Fibroblast of skin of left biceps (primary cell): ENCODE measurements at places on chromosomes 2 and 18.

DNA sequence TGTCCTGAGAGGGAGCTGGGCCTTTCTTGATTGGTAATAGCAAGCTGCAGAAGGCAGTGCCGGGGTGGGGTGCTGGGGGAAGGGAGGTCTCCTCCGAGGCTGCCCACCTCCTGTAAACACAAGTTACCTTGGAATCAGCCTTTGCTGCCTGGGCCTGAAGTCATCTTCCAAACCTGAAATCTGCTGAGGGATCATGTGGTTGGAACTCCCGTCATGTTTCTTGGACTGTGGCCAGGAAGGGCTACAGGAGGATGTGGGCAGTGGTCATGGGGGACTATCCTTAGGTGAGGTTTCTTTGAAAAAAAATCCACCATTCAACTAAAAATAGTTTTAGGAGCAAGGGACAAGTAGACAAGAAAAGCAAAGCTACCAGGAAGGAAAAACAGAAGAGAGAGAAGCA, 74.2 kb downstream of the CDK15 start:
- no peak for DNase-seq

DNA sequence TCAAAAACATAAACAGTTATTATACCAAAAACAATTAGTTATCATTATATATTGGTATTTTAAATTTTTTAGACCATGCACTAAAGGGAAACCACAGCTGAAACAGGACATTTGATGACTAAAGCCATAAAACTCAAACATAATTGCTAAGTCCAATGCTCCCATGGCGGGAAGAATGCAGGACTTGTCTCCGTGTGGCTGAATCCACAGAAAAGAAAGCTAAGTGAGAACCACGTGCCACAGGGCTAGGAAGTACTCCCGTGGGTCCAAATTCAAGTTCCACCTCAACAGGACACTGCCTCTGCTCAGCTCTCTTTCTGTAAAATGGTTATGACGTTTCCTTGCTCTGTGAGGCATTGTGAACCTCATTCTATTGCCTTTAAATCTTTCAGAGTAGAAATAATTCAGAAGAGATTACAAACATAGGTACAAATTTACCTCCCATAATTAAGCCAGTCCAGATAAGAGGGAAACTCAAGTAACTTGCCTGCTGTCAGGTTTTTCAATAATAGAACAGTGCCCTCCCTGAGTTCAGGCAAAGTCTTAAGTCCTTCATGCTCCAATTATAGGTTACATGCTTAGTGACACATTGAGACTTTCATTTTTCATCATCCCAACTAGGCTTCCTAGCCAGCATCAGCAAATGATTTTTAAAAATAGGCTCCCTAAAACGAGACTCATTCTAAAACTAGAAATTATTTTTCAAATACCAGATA, 36.7 kb downstream of the FTCDNL1 start:
- DNase-seq, result no peak

DNA sequence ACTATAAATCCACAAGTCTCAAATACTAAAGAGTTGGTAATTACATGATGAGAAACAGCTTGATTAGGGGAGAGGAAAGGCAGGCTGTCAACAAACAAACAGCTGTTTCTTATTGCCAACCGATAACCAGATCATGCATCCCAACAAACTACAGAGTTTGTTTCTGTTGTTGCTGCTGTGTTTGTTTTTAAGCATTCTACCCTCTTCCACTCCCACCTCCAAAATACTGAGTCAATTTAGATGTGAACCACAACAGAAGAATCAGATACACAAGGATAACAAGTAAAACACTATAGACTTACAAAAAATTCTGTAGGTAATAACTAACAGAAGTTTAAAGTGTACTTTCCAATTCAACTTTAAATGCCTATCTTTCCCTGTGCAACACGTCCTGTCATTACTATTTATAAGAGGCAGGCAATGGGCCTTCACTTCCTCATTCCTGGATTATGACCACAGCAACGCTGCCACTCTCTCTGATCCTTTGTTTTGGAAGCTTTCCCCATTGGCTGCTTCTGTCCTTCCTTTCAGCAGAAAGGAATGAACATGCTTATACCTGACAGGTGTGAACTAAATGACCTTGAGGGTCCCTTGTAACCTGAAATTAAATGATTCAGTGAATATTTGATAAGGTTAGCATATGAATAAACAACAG, 152.0 kb downstream of the SRBD1 start:
- no peak for DNase-seq

DNA sequence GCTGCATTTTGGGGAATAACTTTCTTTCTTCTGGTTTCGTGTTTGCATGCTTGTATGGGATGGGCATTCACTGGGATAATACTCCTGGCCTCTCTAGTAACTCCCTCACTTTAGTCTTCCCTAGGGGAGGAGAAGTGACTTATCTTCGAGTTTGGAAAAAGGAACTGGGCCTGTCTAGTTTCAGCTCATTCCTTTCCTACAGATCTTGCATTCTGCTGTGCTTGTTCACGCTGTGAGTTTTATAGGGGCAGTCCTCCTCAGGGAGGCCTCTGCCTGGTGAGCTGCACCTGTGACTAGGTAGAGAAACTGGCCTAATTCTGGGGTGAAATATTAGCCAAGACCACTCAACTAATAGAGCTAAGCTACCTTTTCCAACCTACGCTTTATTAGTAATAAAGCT, 50.9 kb downstream of the PHLPP1 start:
- no peak for DNase-seq

- DNase-seq, result no peak
Measured at GRCh38 chr2:85767803-85768665, 14.2 kb downstream of the ATOH8 start.

DNA sequence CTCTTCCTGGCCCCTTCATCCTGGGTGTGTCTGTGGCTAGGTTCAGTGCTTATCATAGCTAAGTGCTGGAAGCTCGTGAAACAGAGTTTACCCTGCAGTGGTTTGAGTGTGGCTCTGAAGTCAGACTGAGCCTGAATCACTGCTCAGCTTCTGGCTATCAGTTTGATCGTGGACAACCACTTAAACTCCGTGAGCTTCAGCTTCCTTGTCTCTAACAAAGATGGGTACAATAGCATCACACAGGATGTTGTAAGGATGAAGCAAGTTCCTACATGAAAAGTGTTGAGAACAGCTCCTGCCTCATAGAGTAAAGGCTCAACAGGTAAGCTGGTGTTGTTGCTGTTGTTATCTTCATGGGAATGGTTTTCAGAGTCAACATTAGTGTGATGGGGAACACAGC, 210.3 kb downstream of the CLIP4 start:
- no peak for DNase-seq

DNA sequence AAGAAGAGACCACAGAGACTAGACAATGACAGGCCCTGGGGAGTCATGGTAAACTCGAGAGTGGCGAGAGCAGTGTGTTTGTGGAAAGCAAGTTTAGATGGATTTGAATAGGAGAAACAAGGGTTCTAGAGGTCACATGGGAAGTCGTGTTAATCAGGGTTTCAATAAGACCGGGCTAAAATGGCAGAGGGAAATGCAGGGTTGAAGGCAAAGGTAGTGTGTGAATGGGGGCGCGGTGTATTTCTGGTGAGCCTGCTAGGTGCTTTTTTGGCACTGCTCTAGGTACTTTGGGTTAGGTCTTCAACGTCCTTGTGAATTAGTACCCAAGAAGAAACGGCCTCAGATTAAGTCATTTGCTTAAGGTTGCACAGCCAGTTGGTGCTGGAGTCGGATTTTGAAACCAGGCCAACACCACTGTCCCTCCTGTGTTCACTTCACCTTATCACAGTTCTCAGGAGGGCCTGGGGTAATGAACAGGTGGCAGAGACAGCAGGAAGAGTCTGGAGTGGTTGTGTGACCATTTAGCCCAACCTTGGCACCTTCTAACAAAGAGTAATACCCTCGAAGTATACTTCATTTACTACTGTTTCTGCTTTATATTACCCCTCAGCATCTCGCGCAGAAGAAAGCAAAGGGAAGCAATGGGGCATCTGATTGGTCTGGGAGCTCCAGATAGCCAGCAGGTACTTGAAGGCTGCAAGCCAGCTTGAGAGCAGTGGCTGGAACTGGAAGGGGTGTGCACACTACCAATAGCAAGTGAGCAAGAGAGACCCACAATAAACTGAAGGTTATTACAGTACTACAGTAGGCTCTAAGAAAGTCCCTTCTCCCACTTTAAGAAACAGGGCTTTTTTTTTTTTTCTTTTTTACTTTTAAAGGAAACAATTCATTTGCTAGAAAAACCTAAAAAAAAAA, 33.4 kb upstream of the GAREM2 start:
- DNase-seq, result no peak

DNA sequence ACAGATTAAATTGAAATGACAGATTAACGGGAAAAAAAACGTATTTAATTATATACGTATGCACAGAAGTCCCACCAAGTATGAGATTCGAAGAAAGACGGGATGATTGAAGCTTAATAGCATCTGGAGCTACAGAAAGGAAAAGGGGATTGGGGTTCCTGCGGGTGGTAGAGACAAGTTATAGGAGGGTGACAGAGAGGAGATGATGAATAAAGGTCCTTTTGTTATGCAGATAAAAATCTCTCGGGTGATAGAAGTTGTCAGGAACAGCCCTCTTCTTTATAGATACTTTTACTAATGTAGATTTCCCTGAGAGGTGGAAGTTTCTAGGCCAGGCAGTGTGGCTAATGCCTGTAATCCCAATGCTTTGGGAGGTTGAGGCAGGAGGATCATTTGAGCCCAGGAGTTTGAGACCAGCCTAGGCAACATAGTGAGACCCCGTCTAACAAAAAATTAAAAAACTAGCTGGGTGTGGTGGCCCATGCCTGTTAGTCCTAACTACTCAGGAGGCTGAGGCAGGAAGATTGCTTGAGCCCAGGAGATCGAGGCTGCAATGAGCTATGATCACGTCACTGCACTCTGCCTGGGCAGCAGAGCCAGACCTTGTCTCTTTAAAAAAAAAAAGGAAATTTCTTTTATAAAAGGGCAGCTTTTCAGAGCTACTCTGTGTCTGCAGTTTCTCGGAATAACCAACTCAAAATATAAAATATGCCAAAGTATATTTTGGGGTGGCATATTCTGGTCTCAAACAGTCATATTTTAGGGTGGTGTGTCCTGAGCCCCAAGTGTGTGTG, 113.0 kb downstream of the STPG4 start:
- no peak for DNase-seq

GRCh38 chr2:203646266-203646864, 60.1 kb upstream of the CD28 start:
- no peak for DNase-seq

DNA sequence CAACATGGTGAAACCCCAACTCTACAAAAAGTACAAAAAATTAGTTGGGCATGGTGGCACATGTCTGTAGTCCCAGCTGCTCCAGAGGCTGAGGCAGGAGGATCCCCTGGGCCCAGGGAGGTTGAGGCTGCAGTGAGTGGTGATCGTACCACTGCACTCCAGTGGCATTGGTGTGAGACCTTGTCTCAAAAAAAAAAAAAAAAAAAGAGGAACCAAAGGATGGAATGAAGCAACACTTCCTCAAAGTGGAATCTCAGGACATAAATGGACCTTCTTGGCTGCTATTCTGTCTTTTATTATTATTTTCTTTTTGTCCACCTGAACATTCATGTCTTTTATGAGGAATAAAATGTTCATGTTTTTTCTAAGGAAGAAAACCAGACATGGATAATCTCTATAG, 13.7 kb downstream of the GEMIN6 start:
- DNase-seq, result no peak
